ENCODE measurements at places on chromosomes 13 and 19.

GRCh38 chr13:102038787-102039186 is 363.1 kb downstream of the FGF14 start:
- no peak for ATAC-seq

- ATAC-seq: no peak
These were observed 201.0 kb upstream of the RXFP2 start for GRCh38 chr13:31538067-31539042.

DNA sequence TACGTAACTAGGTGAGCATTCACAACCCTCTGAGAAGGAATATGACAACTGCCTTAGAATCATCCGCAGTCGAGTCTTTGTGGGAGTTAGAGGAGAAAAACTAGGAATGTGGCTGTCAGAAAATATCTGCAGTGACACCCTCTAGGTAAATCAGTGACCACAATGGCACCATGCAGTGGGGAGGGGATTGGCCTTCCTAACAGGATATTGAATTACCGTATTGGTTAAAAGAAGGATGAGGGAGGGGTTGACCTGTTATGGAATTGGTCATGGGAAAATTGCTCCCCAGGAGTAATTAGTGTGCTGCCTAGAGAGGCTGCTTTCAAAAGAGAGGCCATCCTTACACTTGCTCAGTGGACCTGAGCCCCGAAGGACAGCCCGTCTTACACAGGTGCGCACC is 205.6 kb upstream of the SOX1 start:
- no peak for ATAC-seq

DNA sequence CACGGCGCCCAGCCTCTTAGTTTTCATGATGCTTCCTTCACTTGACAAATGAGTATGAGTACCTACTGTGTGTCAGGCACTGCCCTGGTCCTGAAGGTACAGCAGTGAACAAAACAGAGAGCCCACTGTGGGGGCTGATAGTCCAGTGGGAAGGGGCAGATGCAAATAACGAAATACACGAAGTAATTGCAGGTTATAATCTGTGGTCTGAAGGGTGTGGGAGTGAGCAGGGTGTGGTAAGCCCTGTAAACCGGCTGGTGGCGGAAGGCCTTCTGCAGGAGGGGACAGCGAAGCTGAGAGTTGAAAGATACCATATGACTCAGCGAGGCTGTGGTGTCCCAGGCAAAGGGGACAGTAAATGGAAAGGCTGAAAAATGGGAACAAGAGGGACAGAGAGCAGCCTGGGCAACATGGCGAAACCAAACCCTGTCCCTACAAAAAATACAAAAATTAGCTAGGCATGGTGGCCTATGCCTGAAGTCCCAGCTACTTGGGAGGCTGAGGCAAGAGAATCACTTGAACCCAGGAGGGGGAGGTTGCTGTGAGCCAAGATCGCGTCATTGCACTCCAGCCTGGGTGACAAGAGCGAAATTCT is 60.5 kb downstream of the MAP4K1 start:
- peak; percentile 80 for ATAC-seq

Measured in stimulated activated memory B cell treated with anti-CD40 and anti-IgM and Interleukin-4, amounts not matched to agents 10 μg/mL and 1 μg/mL and 100 μg/mL, for 72 hours (primary cell).